ENCODE measurements at places on chromosomes 1 and 21. TPM values are rescaled to one million over a fixed set of nuclear protein-coding genes. Genes with fewer than 3 reads are reported as not detected.
A peak's percentile ranks its signal among the peaks of the same experiment; 100 is the strongest.

DNA sequence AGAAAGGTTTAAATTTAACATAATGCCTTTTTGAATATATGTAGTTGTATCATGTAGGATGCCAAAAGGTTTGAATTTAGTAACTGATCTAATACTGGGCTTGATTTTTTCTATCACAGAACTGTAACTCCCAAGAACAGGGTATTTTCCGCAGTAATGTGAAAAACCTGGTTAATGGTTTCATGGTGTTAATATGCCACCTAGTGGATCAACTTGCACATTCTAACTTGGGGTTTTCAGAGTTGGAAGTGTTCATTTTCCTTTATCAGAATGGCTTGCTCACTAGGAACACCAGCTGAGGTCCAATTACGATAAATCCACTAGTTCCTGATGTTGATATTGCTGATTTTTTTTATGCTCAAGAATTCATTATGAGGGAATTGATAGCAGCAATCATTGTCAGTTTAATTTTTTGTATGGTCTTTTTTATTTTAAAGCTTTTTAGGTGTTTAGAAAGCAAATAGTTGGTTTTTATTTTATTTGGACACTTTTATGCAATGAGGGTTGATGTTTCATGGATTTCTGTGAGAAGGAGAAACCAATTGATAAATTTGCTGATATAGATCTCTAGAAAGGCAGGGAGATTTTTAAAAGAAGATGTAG, 157.2 kb downstream of the PLA2G4A start:
- peak; percentile 54 for DNase-seq

GRCh38 chr1:230381049-230381467, 45.1 kb downstream of the PGBD5 start:
- no peak for DNase-seq

GRCh38 chr1:219143735-219144134, 29.9 kb upstream of the LYPLAL1 start:
- DNase-seq, result no peak

The AKT3 gene
- polyA plus RNA-seq, result 22.3 TPM

DNA sequence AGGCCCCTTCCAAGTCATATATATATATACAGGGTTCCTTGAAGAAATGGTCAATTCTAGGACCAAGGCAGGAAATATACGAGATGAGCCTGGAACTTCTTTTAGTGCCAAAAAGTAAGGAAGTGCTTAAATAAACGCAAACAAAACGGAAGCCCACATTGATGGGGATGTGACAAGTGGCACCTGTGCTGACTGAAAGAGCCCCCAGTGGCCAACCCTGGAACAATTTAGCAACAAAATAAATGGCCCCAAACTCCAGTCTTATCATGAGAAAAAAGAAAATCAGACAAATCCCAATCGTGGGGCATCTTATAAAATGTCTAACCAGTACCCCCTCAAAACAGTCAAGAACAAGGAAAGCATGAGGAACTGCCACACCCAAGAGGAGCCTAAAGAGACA, 17.7 kb downstream of the PLA2G5 start:
- no peak for DNase-seq

The DONSON gene
- 21.4 TPM for polyA plus RNA-seq

DNA sequence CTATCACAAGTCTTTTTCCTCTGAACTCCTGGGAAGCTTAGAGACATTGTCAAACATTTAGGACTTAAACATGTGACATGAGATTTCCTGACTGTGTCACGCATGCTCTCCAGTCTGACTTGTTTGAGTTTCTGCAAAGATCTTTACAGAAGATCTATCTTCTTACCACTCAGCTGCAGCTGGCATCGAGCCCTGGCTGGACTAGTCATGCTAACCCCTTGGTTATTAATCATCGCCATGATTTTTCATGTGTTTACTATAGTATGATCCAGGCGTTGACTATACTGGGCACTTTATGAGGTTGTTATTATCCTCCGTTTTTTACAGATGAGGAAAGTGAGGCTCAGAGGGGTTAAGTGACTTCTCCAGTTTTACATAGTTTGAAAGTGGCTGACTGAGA, 18.1 kb upstream of the IRF2BP2 start:
- DNase-seq, result no peak

DNA sequence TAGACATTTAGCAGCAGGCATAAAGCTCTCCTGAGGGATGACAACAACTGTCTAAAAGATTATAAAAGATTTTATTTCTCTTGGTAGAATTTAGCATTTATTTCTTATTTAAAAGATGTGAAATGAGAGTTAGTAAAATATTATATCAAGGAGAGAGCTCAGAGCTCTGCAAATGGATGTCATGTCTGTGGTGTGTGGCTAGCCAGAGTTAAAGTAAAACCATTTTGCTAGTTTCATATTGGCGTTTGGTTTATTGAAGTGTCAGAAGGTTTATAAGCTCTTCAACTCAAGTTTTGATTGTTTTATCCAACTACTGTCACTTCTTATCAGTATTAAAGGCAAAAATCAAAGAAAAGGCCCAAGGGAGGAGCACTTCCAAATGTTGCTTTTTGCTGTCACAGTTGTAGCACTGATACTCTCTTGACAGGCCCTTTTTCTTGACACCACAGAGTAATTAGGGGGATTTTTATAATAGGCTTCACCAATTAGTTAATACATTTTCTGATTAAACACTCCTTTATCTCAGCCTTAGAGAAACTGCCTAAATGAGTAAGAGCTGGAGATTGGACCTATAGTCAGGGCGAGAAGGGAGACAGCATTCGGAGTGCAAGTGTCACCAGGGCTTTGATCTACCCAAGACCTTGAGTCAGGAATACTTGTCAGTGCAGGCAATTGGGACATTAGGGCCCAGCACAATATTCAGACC, 233.9 kb downstream of the PTBP2 start:
- DNase-seq, result no peak

DNA sequence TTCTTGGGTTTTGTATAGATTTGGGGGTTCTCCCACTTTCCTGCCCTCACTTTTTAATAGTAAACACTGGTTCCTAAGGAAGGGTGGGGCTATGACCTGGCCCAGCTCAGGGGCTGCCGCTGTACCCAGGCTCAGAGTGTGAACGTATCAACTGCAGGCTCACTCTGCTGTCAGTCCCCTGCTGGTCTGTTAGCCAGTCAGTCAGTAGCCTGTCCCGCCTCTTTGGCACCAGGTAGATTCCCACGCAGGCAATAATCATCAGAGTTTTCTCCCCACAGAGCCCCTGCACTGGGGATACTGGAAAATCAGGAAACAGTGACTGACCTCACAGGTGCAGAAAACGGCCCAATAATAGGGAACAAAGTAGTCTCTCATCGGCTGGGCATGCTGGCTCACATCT, 15.0 kb upstream of the ALPL start:
- DNase-seq, result no peak

The TLCD4 gene
- 8.7 TPM for polyA plus RNA-seq

The LEFTY1 gene
- 0.39 TPM for polyA plus RNA-seq

GRCh38 chr1:19436716-19437476, 48.4 kb downstream of the CAPZB start:
- no peak for DNase-seq

The AVPR1B gene
- polyA plus RNA-seq, result 0.33 TPM

DNA sequence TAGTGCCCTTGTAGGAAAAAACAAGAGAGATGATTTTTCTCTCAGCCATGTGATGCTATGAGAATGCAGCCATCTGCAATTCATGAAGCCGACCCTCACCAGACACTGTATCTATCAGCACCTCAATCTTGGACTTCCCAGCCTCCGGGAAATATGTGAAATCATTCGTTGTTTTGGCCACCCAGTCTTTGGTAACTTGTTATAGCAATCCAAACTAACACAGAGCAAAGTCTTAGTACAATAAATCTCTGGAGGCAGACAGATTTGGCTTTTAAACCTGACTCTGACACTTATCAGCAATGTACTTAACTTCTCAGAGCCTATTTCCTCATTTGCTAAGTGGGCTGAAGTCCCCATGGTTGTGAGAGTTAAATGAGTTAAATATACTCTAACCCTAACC, 5.1 kb upstream of the MED18 start:
- DNase-seq, result no peak

The DNAJC28 gene
- 4.4 TPM for polyA plus RNA-seq

The USP33 gene
- 31.3 TPM for polyA plus RNA-seq

The FRRS1 gene
- 5.0 TPM for polyA plus RNA-seq

GRCh38 chr1:224632921-224633321, 16.8 kb downstream of the CNIH3 start:
- DNase-seq, result no peak

The GSTM5 gene
- 11.7 TPM for polyA plus RNA-seq

DNA sequence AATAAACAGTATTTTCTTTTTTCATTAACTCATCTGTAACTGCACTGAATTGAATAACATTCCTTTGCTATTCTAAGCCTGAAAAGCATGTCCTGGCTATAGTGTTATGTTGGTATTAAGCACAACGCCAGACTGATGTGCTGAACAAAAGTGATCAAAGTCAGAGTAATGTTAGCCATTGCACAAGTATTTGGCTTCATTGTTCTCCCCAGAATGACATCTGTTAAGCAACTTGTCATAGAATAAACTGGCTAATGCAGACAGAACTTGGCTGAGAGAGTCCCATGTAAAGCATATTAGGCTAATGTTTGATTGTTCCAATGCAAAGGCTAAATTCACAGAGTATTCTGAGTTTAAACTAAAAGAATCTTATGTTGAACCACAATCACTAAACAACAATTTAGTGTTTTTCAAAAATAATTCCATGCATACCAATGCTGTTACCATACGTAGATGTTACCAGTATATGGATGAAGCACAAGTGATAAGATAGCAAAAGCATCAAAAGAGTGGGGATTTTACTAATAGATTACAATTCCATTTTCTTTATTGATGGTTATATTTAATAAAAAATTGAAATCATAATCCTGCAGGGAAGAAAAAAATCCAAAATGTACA, 235.3 kb upstream of the DMRTA2 start:
- no peak for DNase-seq

The AMPD1 gene
- polyA plus RNA-seq, result 25.4 TPM

- DNase-seq, result no peak
Observed at GRCh38 chr1:44950434-44950833, 36.0 kb downstream of the EIF2B3 start.

GRCh38 chr1:62735491-62736171, 47.4 kb upstream of the DOCK7 start:
- DNase-seq, result peak; percentile 73

GRCh38 chr1:223765719-223766340, 53.5 kb downstream of the CAPN2 start:
- DNase-seq, result peak; percentile 34

DNA sequence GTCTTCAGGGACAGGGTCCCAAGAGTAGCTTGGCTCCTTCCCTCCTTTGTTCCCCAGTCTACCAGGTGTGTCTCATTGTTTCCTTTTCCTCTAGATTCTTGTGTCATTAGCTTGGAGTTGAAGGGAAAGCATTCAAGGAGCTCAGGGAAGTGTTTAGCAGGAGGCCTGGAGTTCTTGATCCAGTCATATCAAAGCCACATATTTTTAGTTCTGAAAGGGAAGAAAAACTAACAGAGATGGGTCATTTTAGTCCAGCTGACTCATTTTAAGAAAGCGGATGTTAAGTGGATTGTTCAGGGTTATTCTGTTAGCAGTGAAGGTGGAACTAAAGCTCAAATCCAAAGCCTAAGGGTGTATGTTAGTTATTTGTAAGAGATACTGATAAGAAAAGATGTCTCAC, 721 bp downstream of the C1orf54 start:
- no peak for DNase-seq

DNA sequence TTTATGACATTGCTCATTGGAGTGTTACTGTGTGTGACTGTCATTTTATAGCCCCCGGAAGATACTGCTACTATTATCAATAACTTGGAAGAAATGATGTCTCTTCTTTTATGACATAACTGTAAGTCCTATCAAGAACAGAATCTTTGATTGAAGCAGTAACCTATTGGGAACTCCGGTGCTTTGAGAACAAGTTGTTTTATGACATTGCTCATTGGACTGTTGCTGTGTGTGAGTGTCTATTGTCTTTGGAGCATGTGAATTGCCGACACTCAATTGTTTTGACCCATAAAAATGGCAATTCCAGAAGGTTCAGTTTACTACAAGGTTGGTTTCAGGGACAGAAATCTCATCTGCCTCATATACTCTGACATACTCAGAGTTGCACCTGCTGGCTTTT, 8.0 kb downstream of the KCNK1 start:
- no peak for DNase-seq

DNA sequence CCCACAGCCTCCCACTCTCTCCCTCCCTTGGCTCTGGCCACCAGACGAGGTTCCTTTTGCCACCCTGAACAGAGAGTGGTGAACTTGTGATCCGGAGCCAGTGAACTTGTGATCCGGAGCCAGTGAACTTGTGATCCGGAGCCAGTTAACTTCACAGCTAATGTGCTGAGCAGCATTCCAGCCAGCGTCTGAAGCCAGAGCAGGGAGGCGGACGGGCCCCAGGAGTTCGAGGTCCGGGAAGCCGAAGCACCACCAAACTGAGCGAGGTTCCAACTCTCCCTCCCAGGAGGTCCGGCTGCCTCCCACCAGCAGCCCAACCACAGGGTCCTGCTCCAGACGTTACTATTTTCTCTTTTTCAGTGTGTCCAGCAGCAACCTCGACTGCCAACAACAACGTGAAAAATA, 85.8 kb downstream of the SYF2 start:
- peak; percentile 74 for DNase-seq

The CD1E gene
- polyA plus RNA-seq, result not detected

DNA sequence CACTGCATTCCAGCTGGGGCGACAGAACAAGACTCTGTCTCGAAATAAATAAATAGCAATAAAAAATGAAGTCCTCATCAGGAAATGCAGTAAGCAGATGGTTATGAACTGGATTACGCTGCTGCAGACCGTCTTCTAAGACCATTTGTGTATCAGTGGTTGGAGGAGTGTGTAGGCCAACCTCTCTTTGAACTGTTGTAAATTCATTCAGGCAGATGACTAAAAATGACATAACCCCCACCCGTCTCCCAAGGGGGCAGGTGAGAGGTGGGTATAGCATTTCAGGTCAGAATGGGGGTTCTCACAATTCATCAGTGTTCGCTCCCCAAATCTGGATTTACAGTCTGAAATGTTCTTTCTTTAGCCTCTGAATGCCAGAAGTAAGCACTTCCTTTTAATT, 177.3 kb downstream of the KIF26B start:
- DNase-seq, result no peak

DNA sequence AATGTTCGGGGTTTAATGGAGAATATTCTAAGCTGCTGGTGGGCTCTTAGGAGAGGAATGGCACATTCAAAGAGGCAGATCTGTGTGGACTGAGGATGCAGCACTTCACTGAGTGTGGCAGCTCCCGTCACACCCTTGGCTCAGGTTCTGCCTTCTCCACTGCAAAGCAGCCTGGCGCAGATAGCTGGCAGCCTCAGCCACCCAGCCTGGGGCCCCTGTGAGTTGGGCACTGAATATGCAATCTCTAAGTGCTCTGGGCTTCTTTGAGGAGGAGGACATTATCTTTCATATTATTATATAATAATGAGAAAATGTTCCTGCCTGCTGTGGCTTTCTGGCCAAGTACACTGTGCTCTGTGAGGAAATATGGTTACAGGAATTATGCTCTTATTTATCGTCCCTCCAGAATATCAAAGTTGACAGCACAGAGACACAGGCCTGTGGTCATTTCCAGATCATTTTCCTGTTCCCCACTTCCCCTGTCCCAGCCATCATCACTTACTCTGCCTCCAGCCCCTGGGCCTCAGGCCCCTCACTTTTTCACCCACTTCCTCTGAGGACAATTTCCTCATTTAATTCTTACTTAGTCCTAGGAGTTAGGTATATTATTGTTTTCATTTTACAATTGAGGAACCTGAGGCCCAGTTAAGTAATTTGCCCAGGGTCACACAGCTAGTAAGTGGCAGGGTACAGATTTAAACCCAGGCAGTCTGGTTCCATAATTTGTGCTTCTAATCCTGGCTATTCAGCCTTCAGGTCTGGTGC, 53.6 kb downstream of the MAB21L3 start:
- no peak for DNase-seq

The TRPM2 gene
- polyA plus RNA-seq, result 2.2 TPM

- no peak for DNase-seq
Observed at GRCh38 chr1:247104965-247105364, 809 bp upstream of the ZNF669 start.

GRCh38 chr1:26597629-26598039, 68.1 kb downstream of the RPS6KA1 start:
- DNase-seq, result peak; percentile 61
